ENCODE measurements at places on chromosomes 4 and X.

GRCh38 chr4:896216-896615, 35.9 kb downstream of the GAK start:
- no peak for DNase-seq

DNA sequence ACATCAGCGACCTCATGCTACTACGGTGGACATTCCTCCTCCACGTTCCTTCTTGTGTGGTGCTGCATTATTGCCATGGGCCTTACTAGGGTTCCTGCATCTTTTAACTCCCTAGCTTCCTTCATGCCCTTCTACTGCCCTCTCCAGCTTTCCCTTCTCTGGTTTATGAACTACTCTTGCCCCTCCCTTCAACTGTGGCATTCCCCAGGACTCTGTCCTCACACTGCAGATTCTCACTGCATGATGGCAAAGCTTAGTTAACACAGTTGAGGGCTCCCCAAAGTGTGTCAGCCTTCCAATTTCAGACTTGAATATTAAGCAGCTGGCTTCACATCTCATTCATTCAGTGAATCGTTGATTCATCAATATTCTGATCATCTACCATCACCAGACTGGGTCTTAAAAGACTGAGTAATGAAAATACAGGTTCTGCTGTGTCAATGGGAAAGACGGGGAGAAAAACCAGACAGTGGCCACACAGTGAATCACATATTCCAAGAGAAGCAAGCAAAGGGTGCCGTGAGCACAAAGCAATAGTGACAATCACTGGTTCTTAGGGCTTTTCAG, 53.0 kb downstream of the ZFX start:
- no peak for DNase-seq

- DNase-seq: no peak
These were observed 64.4 kb upstream of the VCX3A start for GRCh38 chrX:6599230-6599860.

GRCh38 chr4:82555276-82555675, 6.5 kb downstream of the TMEM150C start:
- DNase-seq: no peak

GRCh38 chr4:29770627-29771026, 949.5 kb upstream of the PCDH7 start:
- DNase-seq: no peak

DNA sequence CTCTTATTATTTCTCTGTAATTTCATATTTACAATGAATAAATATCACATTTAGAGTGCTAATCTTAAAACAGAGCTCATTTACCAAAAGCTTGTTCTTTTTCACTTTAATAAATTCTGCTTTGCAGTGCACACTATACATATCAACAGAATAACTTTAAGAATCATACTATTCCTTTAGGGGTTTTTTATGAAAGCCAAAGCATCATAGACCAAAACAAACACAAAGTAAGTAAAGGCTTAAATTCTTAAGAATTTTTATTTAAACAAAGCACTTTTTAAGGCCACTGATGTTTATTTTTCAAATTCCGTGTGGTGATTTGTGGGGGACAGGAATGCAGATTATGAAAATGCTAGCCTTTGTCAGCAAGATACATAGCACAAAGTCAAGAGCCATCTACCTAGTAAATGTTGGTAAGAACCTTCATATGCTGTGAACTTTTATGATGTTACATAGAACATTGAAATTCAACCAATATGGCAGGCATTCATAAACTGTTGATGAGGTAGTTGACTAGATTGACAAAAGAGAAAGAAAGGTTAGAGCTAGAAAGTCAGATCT, 17.8 kb downstream of the TIGD2 start:
- DNase-seq: no peak

- DNase-seq: peak; percentile 14
These were observed 13.0 kb upstream of the TMEM156 start for GRCh38 chr4:39044956-39045826.

GRCh38 chr4:95676190-95676589, 127.4 kb upstream of the UNC5C start:
- DNase-seq: no peak

DNA sequence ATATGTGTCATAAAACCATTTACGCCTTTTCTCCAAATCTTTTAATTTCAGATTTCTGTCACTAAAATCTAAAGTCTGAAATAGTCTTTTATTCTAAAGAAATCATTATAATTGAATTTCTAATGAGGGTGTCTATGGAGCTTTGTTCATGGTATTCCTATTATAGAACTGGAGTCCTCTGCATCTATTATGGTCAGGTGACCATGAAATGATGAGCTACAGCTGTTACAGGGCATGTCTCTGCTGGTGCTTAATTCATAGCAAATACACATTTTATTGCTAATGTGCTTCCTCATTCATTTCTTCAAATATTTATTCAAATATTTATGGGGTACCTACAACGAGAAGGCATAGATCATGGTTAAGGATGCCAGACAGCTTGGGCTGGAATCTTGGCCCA, 126.1 kb downstream of the NAA11 start:
- DNase-seq: no peak

DNA sequence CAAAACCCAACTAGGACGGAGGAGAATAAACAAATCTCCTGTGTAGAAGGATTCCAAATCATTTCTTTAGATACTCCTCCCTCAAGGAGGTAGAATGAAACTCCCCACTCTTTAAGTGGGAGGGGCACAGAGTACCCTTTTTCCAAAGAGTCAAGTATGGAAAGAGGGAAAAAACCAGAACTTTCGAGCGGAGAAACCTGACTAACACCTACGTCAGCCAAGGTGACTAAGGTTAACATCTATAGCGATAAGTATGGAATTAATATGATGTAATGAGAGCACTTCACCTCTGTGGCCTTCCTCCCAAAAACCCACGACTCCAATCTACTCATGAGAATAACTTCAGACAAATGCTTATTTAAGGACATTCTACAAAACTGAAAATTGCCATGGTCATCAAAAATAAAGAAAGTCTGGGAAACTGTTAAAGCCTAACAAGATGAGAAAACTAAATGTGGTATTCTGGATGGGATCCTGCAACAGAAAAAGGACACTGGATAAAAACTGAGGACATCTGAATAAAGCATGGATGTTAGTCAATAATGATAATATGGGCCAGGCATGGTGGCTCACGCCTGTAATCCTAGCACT, 157.0 kb upstream of the MAP3K15 start:
- no peak for DNase-seq

- no peak for DNase-seq
These were observed 160.6 kb upstream of the WDFY3 start for GRCh38 chr4:85126991-85127591.

DNA sequence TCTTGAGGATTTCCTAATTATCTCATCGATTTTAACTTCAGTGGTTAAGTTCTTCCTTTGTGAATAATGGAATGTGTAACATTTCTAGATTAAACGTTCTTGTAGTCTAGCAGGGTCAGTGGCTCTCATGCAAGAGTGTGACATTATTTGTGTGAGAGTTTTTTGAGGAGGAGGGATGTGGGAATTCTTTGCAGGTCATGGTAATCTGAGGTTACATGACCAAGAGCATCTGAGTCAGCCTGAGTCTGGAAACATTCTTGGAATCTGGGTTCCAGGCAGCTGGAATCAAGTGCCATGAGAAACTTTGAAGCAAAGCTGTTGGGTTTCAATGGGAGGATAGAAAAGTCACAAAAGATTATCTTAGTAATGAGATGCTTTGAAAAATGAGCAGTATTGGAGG, 49.5 kb downstream of the GK start:
- no peak for DNase-seq

DNA sequence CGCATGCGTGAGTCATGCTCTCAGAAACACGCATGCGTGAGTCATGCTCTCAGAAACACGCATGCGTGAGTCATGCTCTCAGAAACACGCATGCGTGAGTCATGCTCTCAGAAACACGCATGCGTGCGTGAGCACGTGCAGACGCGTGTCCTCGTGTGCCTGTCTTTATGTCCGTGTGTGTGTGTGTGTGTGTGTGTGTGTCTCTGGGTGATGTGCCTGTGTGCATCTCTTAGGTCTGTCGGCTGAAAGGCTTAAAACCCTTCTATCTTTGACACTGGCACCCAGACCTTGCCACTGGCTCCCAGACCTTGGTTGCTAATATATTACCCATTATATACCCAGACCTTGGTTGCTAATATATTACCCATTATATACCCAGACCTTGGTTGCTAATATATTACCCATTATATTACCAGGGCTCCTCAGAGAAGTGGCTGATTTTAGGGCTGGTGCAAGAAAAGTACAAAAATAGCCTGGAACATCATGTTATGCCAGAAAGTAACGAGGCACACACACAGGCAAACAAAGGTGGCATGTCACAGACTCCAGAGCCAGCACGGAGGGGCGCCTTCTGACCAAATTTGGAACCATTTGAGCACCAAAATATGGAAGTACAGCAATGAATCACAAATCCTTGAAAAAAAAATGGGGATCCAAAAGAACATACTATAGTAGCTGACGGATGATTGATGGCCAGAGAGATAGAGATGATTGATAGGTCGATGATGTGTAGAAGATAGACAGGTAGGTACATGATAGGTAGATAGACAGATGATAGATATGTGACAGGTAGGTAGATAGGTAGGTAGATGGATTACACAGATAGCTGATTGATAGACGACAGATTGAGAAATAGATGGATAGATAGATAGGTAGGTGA, 19.2 kb upstream of the ADRA2C start:
- DNase-seq: no peak

DNA sequence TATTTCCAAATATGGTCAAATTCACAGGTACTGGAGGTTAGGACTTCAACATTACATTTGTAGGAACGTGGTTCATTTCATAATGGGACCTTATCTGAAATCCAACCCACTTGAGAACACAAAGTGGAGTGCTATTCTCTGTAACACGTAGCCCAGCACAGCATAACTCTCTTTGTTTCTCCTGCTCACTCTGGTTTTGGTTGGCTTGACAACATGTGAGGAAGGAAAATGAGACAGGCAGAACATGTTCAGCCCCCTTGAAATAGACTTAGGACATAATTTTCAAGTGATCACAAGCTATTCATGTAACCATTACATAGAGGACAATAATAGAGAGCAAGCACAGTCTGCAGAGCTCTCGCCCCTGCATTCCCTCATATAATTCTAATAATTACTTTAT, 115.1 kb upstream of the SMIM10 start:
- DNase-seq: no peak

DNA sequence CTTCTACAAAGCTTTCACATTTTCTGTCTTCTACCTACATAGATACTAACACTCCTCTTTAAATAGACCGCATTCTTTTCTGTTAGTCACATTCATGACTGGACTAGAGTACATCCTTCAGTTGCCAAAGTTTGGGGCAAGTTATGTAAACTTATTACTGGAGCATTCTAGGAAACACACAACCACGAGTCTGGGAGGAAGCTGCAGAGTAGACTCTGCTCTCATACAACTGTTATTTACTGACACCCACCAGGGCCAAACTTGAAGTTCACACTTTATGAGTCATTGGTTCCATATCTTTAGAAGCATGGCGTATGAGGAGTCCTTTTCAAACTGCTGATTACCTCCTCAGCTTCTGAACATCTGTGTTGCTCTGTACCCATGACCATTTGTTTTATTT, 87.0 kb downstream of the RNF150 start:
- no peak for DNase-seq

GRCh38 chr4:126572264-126572663, 1060.5 kb upstream of the INTU start:
- no peak for DNase-seq

- no peak for DNase-seq
These were observed 763 bp downstream of the ASB9 start for GRCh38 chrX:15269120-15269519.

DNA sequence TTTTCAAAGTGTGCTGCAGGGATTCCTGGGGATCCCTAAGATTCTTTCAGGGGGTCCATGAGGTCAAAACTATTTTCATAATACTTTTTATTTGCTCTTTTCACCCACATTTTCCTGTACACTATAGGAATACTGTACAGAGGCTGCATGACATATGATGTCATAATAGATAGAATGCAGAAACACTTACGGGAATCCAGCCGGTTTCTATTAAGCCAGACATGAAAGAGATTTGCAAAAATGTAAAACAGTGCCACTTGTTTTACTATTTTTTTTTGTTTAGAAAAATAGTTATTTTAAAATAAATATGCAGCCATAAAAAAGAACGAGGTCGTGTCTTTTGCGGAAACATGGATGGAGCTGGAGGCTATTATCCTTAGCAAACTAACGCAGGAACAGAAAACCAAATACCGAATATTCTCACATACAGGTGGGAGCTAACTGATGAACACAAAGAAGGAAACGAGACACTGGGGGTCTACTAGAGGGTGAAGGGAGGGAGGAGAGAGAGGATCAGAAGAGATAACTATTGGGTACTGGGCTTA, 5.0 kb downstream of the ZFX start:
- no peak for DNase-seq

DNA sequence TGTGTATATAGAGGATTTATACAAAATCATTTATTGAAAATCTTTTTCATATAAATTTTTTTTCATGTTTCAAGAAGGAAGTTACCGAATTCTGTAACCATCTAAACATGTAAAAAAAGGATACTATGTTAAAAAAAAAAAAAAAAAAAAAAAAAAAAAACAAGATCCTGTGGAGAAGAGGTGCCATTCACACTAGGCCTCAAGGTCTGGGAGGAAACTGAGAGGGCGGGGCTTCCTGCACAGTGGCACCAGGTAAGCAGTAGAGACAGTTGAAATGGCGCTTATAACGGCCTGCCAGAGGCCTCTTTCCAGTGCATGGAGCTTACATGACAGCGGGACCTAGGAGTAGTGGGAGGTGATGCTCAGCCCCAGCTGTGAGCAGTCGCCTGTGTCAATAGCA, 17.5 kb downstream of the TRAPPC2 start:
- no peak for DNase-seq

DNA sequence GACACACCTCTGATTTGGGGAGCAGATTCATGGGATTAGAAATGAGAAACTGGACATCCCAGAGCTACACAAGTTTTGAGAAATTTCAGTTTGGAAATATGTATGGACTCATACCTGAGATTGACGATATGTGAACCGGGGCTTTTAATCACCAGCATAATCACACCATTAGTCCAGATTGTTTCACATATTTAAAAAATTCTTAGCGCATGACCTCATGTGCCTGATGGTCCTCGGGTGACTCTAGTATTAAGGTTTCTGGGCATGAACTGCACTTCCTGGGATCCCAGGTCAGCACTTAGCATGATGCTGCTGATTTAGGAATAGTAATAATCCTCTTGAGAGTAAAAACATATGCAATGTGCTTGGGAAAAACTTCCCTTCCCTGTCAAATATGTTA, 91.9 kb upstream of the BCOR start:
- no peak for DNase-seq

DNA sequence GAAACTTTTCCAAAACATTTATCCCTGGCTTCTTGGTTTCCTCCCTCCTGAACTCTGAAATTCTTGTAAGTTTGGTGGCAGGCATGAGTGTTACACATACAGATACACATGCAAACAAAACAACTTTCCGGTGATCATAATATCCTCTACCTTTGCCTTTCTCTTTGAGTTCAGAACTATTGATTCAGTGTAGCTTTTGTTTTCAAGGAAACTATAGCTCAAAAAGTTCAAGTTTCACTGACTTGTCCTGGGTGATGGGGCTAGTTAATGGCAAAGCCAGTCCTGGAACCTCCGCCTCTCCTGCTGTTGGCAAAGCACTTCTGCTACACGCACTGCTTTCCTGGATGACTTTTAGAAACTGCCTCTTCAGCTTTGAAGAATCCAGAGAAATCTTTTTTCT, 177.3 kb upstream of the FAT1 start:
- no peak for DNase-seq

All from activated CD8-positive, alpha-beta memory T cell treated with anti-CD3 and anti-CD28 coated beads for 1 hour (primary cell).